ENCODE measurements at places on chromosomes 6 and 20.

GRCh38 chr6:99618649-99619408 lies 12.2 kb downstream of the PRDM13 start:
- DNase-seq: no peak
- peaks cover 98% of the 10 kb centered on the region for H3K27me3 ChIP-seq
- peaks cover 9% of the 10 kb centered on the region for H3K4me1 ChIP-seq
- no peak overlapping the region for H3K27ac ChIP-seq
- H3K4me3 ChIP-seq: no peak overlapping the region

DNA sequence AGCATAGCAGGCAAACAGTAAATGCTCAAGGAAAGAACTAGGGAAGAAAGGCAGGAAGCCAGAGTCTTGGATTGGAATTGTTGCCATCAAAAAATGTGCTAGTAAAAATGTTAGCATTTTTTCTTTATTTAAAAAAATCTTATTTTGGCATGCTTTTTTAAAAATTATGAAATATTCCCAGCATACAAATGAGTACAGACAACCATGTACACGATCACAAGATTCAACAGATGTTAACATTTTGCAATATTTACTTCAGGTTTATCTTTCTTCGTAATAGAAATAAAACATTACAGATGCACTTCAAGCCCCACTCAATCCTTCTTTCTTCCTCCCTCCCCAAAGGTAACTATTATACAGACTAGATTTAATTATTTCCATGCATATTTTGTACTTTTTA lies 27.4 kb upstream of the NOP56 start:
- H3K4me1 ChIP-seq: no peaks in the 10 kb centered on the region
- no peak overlapping the region for H3K4me3 ChIP-seq
- no peaks in the 10 kb centered on the region for H3K36me3 ChIP-seq

- DNase-seq: peak; percentile 85
- H3K36me3 ChIP-seq: no peaks in the 10 kb centered on the region
- H3K27ac ChIP-seq: peak overlapping the region; percentile 48
- no peak overlapping the region for H3K4me3 ChIP-seq
Measured at GRCh38 chr6:16337295-16337975, 99.0 kb downstream of the GMPR start.

- no peaks in the 10 kb centered on the region for H3K4me1 ChIP-seq
- H3K27me3 ChIP-seq: no peaks in the 10 kb centered on the region
- H3K36me3 ChIP-seq: no peaks in the 10 kb centered on the region
Measured at GRCh38 chr20:15945289-15945688, 628.0 kb downstream of the KIF16B start.

DNA sequence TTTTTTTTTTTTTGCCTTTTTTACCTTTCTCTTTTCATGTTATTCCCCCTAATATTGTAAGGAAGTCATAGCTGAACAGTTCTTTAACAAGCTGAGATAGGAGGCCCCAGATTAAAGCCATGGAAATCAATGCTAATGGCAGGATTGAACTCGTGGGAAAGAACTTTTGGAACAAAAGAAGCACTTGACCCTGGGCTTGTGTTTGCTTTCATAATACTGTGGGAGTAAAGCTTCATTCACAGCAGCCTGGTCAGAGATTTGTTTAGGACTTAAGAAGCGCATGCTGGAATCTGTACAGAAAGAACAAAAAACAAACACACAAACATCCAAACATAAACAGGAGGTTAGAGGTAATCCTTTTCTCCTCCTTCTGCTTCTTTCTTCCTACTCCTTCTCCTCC lies 5.1 kb downstream of the HEY2 start:
- H3K4me3 ChIP-seq: no peak overlapping the region
- peaks cover 34% of the 10 kb centered on the region for H3K27me3 ChIP-seq
- peaks cover 5% of the 10 kb centered on the region for H3K4me1 ChIP-seq
- DNase-seq: no peak

All from hepatocyte (in vitro differentiated cells).